Type B pancreatic cell (in vitro differentiated cells): ENCODE measurements at places on chromosomes 1 and 21. TPM values are rescaled to one million over a fixed set of nuclear protein-coding genes. Genes with fewer than 3 reads are reported as not detected.

MX2 gene
- 0.92 and 2.0 TPM in 2 replicates for total RNA-seq

- H3K36me3 ChIP-seq, result no peaks in the 10 kb centered on the region
- no peak overlapping the region for H3K27ac ChIP-seq
- peaks cover 35% of the 10 kb centered on the region for H3K4me1 ChIP-seq
- peaks cover 21% of the 10 kb centered on the region for H3K27me3 ChIP-seq
- no peak overlapping the region for H3K4me3 ChIP-seq
Measured at GRCh38 chr1:41666981-41667631, 182.6 kb upstream of the EDN2 start.

- H3K4me1 ChIP-seq, result no peaks in the 10 kb centered on the region
- no peak for DNase-seq
- no peaks in the 10 kb centered on the region for H3K36me3 ChIP-seq
- H3K27me3 ChIP-seq, result peaks cover 7% of the 10 kb centered on the region
Measured at GRCh38 chr1:17466359-17466758, 26.9 kb upstream of the RCC2 start.

DNA sequence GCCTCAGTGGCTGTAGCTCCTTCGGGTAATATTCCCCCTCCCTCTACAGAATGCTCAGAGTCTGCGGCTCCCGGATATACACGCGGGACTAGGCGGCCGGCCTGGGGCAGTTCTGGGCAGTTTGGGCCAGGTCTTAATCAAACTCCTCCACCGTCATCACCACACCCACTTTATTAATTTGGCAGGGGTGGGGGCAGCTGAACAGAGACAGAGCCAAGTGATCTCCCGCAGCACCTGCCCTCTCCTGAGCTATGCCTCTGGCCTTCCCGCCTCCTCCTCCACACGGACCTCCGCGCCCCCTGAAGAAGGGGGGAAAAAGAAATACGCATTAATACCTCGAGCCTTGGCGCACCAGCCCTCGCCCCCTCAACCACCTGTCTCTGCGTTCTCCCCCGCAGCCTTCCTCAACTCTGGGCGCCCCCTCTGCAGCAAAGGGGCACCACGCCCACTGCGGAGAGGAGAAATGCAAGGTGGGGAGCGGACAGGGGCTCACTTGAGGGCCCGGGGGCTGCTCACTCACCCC, 42.6 kb downstream of the CD34 start:
- peaks cover 20% of the 10 kb centered on the region for H3K4me1 ChIP-seq
- peak overlapping the region; percentile 84 for H3K4me3 ChIP-seq
- H3K36me3 ChIP-seq, result no peaks in the 10 kb centered on the region
- peaks cover 6% of the 10 kb centered on the region for H3K27me3 ChIP-seq
- no peak for DNase-seq

DNA sequence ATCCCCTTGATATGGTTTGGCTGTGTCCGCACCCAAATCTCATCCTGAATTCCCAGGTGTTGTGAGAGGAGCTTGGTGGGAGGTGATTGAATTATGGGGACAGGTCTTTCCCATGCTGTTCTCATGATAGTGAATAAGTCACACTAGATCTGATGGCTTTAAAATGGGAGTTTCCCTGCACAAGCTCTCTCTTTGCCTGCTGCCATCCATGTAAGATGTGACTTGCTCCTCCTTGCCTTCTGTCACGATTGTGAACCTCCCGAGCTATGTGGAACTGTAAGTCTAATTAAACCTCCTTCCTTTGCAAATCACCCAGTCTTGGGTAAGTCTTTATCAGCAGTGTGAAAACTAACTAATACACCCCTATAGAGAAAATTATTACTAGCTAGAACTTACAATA, 959.5 kb upstream of the ADGRL2 start:
- no peaks in the 10 kb centered on the region for H3K27me3 ChIP-seq
- DNase-seq, result no peak
- no peaks in the 10 kb centered on the region for H3K36me3 ChIP-seq
- H3K4me1 ChIP-seq, result no peaks in the 10 kb centered on the region
- H3K27ac ChIP-seq, result no peak overlapping the region

GRCh38 chr1:78561856-78562255, 58.4 kb upstream of the IFI44L start:
- H3K4me3 ChIP-seq, result no peak overlapping the region
- no peak for DNase-seq
- no peaks in the 10 kb centered on the region for H3K27me3 ChIP-seq
- no peaks in the 10 kb centered on the region for H3K4me1 ChIP-seq

- no peaks in the 10 kb centered on the region for H3K36me3 ChIP-seq
- H3K27me3 ChIP-seq, result no peaks in the 10 kb centered on the region
- H3K27ac ChIP-seq, result peak overlapping the region; percentile 67
- no peak for DNase-seq
Measured at GRCh38 chr21:38830671-38831525, 25.2 kb downstream of the ETS2 start.

- peaks cover 10% of the 10 kb centered on the region for H3K4me1 ChIP-seq
- no peak for DNase-seq
- no peaks in the 10 kb centered on the region for H3K36me3 ChIP-seq
- no peaks in the 10 kb centered on the region for H3K27me3 ChIP-seq
Measured at GRCh38 chr1:57603696-57604095, 179.8 kb upstream of the DAB1 start.

GRCh38 chr1:23387494-23387893, 17.9 kb upstream of the ZNF436 start:
- peaks cover 1% of the 10 kb centered on the region for H3K36me3 ChIP-seq
- no peak for DNase-seq
- peaks cover 9% of the 10 kb centered on the region for H3K4me1 ChIP-seq
- no peak overlapping the region for H3K27ac ChIP-seq

- no peak overlapping the region for H3K27ac ChIP-seq
- H3K4me1 ChIP-seq, result no peaks in the 10 kb centered on the region
- H3K36me3 ChIP-seq, result no peaks in the 10 kb centered on the region
- DNase-seq, result no peak
- no peak overlapping the region for H3K4me3 ChIP-seq
- H3K27me3 ChIP-seq, result no peaks in the 10 kb centered on the region
Measured at GRCh38 chr1:200174525-200175295, 147.2 kb downstream of the NR5A2 start.

DNA sequence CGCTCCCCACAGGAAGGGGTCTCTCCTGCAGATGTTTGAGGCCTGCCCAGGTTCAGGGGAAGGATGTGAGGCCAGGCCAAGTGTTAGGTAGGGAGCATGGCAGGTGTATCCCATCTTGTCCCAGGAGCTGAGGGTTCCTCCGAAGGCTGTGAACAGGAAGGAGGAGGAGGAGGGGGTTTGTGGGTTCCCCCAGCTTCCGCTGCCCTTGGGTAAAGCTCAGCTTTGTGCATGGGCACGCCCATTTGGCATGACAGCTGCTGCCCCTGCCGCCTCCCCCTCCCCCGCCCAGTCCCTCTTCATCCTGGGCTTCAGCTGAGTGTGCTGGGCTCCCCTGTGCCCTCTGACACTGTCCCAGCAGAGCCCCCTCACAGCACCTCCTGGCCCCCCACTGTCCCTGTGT, 25.5 kb downstream of the TNFRSF8 start:
- no peaks in the 10 kb centered on the region for H3K36me3 ChIP-seq
- DNase-seq, result no peak
- H3K27me3 ChIP-seq, result peaks cover 11% of the 10 kb centered on the region
- H3K4me3 ChIP-seq, result no peak overlapping the region
- H3K27ac ChIP-seq, result no peak overlapping the region

GRCh38 chr1:78229344-78229743, 183.6 kb downstream of the GIPC2 start:
- peaks cover 5% of the 10 kb centered on the region for H3K4me1 ChIP-seq
- H3K4me3 ChIP-seq, result no peak overlapping the region
- no peaks in the 10 kb centered on the region for H3K36me3 ChIP-seq
- H3K27ac ChIP-seq, result no peak overlapping the region
- no peak for DNase-seq
